ENCODE measurements at places on chromosomes 13 and 19.

DNA sequence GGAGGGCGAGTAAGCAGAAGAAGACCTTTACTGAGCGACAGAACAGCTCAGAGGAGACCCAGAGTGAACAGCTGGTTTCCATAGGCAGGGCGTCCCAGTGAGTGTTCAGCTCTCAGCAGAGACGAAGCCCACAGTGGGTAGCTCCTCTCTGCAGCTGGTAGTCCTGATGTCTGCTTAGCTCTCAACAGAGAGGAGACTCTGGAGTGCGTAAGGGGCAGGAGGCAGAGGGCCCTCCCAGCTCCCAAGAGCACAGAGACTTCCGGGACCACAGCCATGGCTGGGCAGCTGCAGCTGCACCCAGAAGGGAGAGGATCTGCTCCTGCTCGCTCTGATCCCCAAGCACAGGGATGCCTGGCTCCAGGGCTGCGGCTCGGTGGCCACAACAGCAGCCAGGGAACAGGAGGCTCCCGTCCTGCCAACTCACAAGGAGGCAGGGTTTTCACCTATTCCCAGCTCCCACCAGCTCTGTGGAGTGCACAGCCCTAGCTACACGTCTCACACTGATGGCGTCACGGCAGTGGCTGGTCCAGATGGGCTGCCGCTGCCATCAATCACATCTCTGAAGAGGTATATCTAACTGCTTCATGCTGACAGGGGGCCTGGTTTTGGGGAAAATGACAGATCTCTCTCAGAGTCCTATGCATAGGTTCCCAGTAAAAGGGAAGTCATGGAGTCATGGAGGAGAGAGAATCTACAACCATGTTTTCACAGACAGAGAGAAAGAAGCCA, 2660.1 kb upstream of the PCDH20 start:
- DNase-seq, result no peak

DNA sequence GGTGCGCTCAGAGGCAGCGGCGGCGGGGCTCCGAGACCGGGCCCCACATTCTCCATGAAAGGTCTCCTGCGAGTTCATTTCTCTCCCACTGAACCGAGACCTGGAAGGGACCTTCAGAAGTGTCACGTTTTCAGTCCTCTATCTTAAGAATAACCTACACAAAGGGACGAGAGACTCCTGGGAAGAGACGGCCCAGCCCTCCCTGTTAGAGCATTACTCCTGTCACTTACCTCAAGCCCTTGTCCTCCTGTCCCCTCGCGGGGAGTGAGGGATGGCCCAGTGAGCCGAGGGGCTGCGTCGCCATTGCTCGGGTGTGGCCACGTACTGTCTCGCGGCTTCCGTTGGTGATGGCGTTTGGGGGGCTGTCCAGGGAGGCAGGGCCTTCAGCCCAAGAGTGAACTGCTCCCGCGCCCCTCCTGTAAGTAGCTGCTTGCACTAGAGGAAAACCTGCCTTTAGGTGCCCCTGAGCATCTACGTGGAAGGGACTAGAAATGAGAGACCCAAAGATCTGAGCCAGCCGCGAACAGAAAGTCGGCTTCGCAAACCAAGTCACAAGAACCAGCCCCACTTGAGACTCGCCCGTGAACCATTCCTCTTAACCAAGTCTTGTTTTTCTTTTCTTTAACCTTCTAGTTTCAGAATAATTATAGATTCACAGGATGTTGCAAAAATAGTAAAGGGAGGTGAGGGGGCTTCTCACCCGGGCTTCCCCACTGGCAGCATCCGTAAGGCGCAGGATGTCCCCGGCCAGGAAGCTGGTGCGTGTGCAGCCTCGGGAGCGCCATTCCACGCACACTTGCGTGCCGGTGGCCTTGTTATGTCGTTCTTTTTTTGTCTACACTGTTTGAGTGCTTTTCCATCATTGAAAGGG, 21.1 kb upstream of the NDUFS7 start:
- no peak for DNase-seq

GRCh38 chr19:19860756-19861390, 4.8 kb upstream of the ZNF253 start:
- no peak for DNase-seq

- DNase-seq, result no peak
These were observed 140.2 kb downstream of the ZNF536 start for GRCh38 chr19:30512176-30513081.

DNA sequence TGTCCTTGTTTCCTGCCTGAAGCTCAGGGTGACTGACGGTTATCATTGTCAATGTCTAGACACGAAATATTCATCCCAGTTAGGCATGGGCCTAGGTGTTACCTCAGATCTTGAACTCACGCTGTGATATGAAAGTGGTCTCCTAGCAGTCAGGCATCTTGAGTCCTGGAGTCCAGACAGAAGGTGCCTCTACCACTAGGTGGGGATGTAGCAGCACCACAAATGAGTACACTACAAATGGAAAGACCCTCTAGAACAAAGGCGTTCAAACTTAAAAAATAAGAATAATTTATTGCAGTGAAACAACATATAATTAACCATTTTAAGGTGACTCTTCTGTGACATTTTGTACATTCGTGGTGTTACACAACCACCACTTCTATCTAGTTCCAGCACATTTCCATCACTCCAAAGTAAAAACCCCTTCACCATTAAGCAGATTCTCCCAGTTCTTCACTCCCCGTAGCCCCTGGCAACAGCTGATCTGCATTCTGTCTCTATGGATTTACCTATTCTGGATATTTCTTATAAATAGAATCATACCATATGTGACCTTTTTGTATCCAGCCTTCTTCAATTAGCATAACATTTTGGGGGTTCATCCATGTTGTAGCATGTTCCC, 11.9 kb upstream of the FRY start:
- no peak for DNase-seq

DNA sequence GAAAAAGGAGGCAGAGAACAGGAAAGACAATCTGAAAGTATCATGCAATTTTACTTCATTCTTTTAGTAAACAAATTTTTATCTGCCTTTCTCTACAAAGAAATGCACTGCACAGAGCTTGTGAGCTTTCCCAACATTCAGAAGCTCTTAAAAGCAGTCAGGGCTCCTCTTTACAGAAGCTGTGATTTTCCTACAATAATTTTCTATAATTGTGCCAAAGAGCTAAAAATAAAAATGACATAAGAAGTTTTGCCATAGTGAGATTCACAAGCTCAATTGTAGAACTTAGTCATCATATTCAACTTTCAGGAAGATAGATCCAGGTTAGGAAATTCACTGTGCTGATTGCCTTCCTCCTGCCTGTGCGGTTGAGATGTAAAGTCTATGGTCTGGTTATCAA, 341.4 kb downstream of the PCDH9 start:
- DNase-seq, result no peak

DNA sequence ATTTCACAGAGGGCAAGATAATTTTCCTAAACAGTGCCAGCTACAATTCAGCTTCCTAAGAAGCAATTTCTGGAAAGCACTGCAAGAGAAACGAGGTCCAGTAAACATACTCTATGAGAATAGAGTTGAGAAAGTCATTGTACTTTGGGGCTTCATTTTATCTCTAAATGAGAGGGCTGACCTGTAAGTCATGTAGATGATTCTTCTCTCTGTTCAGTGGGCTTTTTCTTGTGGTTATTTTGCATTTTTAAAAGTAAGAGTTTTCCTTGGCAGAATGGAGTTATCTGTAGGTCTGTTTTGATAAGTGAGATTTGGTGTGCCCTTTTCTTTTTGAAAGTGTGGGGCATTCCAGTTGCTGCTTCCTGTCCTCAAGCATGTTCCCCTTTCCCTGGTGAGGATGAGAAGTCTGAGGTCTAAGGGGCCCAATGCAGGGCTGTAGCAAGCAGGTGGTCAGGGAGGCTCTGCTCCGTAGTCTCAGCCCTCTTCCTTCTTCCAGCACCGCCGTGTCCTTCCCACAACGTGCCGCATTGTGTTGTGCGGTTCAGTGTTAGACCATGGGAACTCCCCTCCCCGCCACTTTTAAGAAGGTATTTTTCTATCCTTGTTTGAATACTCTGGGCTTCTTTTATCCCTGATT, 86.3 kb downstream of the ARHGEF7 start:
- peak; percentile 14 for DNase-seq

DNA sequence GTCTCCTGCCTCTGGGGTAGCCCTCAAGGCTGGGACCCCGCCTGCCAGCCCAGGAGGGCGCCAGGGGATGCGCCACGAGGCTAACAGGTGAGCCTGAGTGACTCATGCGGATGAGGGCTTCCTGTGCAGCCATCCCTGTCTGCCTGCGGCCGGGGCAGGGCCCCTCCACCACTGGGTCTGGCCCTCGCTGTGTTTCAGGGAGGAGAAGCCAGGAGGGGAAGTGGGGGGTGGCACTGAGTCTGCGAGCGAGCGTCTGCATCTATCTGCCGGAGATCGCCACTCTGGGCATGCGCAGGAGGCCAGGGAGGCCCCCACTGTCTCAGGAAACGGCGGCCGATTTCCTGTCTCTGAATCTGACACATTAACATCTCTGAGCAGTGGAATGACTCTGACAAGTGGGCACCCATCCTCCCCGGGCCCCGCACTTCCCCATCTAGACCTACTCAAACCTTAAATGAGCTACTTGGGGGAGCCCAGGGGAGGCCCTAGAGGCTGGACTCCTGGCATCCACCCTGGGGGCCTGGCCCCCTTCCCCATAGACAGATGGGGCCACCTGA, 19.7 kb downstream of the RFX1 start:
- no peak for DNase-seq

DNA sequence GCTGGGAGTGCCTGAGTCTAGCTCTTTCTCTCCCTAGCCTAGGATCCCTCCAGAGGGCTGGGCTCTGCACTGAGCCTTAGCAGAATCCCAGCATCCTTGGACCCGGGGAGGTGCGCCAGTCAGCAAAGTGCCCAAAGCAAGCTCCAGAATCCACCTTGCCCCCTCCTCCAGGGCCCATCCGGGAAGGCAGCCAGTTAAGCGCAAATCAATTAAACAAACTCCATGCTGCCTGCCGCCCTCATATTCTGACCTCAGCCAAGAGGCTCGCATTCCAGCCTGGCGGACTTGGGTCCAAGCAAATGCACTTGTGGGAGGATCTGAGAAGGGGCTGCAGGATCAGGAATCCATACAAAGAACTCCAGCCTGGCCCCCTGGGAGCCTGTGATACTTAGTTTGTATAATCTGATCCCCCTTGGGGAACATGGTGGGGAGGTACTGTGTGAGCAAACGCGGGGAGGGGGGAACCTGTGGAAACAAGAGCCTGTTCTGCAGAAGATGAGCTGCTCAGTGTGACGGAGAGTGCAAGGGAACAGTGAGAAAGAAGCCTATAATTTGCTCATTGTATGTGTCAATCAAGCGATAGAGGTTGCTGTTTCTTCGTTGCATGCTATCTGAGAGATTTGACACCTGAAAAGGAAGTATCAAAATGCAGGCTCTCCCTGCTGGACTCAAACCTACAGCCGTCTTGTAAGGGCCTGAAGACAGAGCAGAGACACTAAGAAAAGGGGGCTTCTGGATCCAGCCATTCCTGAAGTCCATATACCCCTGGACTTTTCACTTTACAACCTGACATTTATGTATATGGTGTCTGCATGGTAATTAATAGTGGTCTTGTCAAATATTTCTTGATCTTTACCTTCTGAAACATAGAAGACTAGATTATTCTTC, 29.4 kb downstream of the ZNRF4 start:
- no peak for DNase-seq

GRCh38 chr13:28581451-28581850, 77.5 kb upstream of the POMP start:
- DNase-seq, result no peak

DNA sequence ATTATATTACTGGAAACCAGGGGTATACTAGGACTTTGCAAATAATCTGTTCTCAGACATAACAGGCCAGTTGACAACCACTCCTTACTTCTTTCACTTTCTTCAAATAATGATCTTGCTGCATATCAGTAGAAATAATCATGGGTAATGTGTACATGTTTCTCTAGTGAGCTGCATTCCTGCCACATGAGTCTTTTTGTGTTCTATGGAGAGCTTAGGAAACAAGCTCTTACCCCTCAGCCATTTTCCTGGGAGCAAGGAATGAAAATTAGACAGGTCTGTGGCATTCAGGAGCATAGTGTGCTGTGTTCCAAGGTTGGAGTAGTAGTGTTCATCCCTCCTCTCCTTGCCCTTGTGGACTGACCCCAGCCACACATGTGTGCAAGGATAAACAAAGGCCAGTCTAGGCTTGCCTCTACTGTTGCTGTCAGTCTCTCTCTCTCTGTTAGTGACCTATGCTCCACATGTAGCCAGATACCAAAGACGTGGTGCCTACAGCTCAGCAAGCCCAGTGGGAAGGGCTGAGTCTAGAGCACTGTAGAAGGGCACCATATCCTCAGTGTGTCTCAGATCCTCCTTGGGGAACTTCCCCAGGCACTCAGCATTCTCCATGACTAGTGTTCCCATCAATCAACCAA, 11.5 kb upstream of the OXGR1 start:
- no peak for DNase-seq

DNA sequence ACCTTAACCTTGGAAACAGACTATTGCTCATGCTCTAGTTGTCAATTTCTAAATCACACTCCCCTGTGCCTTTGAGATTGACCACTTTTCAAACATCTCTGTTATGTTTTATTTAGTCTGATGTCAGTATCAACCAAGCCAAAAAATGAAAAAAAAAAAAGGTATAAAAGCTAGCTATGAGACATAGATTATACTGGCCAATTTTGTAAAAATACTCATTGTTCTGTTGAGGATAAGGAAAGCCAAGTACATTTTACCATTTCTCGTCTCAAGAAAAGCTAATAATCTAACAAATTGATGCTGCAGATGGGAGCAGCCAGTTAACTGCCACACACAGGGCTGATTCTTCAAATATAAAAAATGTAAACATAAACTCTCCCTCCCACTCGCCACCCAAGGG, 572.6 kb upstream of the KLF12 start:
- DNase-seq, result no peak

GRCh38 chr13:33842986-33843385, 25.0 kb downstream of the RFC3 start:
- no peak for DNase-seq

GRCh38 chr19:17054746-17055145, 20.5 kb downstream of the HAUS8 start:
- DNase-seq, result no peak

DNA sequence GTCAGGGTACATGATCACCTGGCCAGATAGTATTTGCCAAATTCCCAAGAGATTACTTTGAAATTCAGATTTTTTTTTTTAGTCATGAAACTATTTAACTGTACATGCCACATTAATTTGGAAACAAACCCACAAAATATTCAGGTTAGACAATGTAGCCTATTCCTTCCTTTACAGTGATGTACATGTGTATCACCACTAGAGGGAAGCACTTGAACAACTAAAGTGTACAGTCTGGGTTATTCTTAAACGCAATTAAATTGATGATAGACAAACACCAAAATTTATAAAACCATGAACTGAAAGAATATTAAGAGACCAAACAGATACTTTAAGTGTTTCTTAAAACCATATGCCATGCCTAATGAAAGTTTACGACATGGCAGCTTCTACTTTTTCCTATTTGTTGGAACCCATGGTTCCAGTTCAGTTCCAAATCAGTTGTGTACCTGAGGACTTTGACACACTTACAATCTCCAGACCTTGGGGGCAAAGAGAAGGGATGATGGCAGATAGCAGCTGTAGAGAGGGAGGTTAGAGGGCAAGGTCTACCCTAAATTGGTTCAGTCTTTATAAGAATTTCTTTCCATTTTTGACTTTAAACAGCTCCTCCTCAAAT, 52.8 kb downstream of the TNFSF13B start:
- no peak for DNase-seq

Measured in cerebellar nuclear complex (tissue), 1 donor.